ENCODE measurements at places on chromosomes 6 and 20.

GRCh38 chr6:116434056-116434725 lies 27.0 kb upstream of the CALHM6 start:
- DNase-seq = no peak

DNA sequence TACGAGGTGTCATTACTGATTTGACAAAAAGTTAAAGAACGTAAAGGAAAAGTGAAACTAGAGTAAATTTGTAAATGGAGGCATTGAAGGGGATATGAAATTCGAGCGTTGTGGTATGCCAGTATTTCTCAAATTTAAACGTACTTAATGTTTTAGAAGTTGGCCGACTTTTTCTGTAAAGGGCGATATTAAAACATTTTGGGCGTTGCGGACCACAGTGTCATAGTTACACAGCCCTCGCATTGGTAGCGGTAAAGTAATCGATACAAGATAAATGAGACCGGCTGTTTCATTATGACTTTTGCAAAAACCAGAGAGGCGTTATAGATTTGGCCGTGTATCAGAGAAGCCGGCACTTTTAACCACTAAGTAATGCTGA lies 39.6 kb downstream of the OR2B2 start:
- no peak for DNase-seq

- no peak for DNase-seq
Measured at GRCh38 chr6:155635416-155635815, 179.8 kb upstream of the NOX3 start.

DNA sequence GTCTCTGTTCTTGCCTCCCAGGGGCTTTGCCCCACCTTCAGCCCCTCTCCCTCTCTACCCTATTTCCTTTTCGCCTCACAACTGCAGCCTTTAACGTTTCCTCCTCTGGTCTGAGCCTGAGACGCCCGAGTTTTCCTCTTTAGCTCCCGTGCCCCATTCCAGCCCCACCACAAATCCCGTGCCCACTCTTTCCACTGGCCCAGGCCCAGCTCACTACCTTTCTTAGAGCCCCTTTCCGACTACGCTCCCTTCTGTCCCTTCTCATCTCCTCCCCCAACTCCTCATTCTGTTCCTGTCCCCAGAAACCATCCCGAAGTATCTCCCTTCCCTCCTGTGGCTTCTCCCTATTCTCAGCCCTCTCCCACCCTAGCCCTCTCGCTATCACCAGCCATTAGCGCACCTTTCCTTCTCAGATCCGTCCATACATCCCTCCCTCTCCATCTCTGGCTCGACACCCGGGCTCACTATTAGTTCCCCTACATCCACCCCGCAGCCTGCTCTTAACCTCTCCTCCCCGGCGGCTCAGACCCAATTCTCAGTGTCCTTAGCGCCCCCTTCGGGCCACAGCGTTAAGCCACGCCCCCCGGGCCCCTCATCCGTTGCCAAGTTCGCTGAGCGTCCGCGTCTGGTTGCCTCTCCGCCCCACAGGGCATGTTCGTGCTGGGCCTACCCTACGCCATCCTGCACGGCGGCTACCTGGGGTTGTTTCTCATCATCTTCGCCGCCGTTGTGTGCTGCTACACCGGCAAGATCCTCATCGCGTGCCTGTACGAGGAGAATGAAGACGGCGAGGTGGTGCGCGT lies 2.7 kb downstream of the SLC32A1 start:
- DNase-seq = no peak

GRCh38 chr20:29790510-29790909 lies 1467.0 kb upstream of the DEFB115 start:
- no peak for DNase-seq

DNA sequence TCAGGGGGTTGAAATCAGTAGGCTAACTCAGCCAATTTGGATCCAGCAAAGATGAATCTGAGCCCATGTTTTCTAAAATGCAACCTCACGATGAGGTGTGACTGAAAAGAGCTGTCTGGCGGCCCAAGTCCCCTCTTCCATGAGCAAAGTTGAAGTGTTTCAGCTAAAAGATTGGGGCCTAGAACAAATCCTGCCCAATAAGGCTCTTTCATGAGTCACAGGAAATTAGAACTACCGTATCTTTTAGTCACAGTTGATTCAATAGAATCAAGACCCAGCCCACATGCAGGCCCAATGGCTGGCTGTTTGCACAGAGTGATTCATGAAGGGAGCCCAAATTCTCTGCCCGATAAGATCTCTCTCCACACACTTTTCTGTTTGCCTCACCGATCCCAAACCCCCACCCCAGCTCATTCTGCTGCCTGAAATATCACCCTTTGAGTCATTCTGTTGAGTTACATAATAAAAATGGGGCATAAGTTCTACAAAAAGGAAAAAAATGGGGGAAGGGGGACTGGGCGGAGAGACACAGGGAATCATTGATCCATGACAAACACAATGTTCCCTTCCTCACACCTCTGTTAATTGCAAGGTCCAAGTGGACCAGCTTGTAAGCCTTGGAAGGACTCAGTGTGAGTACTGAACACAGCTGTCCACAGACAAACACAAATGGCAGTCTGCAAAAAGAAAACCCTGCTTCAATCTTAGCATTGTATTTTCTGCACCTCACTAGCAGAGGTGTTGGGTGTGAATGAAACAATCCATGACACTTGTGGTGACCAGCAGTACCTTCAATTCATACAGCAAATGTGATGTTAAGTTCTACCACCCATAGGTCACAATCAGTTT lies 13.8 kb downstream of the FOXQ1 start:
- DNase-seq = no peak

DNA sequence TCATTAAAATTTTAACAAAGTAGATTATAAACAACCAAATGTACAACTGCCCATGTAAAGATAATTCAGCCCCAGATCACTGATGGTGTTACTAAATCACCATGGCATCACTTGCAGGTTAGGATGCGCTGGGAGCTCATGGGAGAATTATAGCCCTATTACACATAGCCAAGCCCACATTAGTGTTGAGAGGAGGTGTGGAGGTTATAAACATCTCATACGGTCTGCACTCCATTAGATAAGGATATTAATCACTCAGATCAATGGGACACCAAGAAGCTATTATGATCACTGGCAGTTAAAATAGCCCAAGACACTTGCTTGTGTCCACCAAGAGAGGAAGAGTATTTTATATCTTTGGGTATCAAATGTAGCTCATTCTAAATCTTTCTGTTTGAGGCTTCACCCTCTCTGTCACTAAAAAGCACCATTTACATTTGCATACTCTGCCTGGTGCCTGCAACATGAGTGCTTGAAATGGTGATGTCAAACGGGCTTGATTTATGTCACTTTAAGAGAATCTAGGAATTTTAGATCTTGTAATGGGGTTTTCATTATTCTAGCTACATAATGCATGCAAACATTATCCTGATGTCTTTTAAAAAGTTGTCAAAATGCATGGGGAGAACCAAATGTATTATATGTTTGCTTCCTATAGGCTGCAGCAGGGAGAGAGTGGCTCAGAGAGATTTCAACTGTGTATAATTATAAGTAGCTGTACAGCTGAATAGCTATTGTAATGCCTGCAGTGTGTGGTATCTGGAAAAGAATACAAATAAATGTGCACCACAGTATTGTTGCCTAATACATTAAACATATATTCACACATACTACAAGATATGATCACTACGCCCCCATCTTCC lies 654.1 kb upstream of the MARCKS start:
- no peak for DNase-seq

GRCh38 chr6:39370390-39370789 lies 47.9 kb upstream of the KCNK16 start:
- DNase-seq = no peak
